Ascending aorta (tissue), 2 donors: ENCODE measurements at places on chromosomes 12 and 14. TPM values are rescaled to one million over a fixed set of nuclear protein-coding genes. Genes with fewer than 3 reads are reported as not detected.

IGF1 gene
- 73.5 TPM for total RNA-seq

POTEM gene
- not detected for total RNA-seq

GPR84 gene
- not detected for total RNA-seq

DNA sequence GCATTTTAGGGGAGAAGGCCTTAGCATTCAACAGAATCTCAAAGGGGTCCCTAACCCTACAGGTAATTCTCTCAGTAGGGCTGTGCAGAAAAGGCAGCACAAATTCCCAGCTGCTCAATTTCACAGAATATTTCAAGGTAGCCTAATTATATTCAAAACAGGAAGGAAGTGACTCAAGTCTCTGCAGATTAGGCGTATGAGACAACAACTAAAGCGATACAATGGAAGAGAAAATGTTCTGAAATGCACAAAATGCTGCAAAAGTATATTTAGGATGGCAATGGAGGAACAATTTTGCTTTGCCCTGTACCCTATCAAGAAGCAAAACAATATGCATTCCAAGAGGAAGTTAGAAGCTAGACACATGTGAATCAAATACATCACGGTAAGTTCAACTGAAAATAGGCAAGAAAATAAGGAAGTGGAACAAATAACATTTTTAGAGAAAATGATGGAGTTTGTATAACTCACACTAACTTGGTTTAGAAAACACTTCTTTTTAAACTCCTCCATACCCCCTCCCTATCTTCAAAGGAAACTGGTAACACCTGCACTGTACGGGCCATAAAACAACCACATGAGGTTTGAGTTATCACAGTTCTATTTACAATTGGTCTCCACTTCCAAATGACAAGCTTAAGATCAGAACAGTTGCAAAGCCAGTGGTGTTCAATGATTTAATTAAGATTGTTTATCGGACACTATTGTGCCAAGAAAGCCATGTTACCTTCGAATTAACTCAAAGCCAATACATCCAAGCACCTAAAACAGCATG is 1.6 kb downstream of the GIT2 start:
- DNase-seq, result no peak

- no peak for DNase-seq
Observed at GRCh38 chr14:90678420-90678819, 137.8 kb downstream of the TTC7B start.

GRCh38 chr14:49306152-49306751 is 279.9 kb downstream of the RPS29 start:
- DNase-seq, result no peak
